ENCODE measurements at places on chromosomes 1 and 21. TPM values are rescaled to one million over a fixed set of nuclear protein-coding genes. Genes with fewer than 3 reads are reported as not detected.

Gene INPP5B
- total RNA-seq = 23.3 TPM

Gene RIPK4
- 15.0 TPM for total RNA-seq

Gene SPRR2F
- total RNA-seq = not detected

Gene PHLDA3
- total RNA-seq = 176 TPM

Gene ACTL8
- total RNA-seq = 0.07 TPM

Gene SYCP1
- total RNA-seq = not detected

Gene GABRD
- not detected for total RNA-seq

Gene TMPRSS15
- total RNA-seq = not detected

Gene PGBD5
- total RNA-seq = 0.20 TPM

Gene ITLN1
- total RNA-seq = not detected

Gene GNG12
- 184 TPM for total RNA-seq

Gene CSMD2
- total RNA-seq = 14.4 TPM

Gene CRNN
- total RNA-seq = not detected

Gene PDE9A
- 1.2 TPM for total RNA-seq

Gene NEXN
- total RNA-seq = 13.0 TPM

Gene KLHL21
- total RNA-seq = 44.4 TPM

Gene MFSD2A
- total RNA-seq = 5.2 TPM

Gene BCAR3
- 52.3 TPM for total RNA-seq

All from smooth muscle cell of the pulmonary artery (primary cell).